BJ (cell line): ENCODE measurements at places on chromosomes 1 and 21.
A peak's percentile ranks its signal among the peaks of the same experiment; 100 is the strongest.

DNA sequence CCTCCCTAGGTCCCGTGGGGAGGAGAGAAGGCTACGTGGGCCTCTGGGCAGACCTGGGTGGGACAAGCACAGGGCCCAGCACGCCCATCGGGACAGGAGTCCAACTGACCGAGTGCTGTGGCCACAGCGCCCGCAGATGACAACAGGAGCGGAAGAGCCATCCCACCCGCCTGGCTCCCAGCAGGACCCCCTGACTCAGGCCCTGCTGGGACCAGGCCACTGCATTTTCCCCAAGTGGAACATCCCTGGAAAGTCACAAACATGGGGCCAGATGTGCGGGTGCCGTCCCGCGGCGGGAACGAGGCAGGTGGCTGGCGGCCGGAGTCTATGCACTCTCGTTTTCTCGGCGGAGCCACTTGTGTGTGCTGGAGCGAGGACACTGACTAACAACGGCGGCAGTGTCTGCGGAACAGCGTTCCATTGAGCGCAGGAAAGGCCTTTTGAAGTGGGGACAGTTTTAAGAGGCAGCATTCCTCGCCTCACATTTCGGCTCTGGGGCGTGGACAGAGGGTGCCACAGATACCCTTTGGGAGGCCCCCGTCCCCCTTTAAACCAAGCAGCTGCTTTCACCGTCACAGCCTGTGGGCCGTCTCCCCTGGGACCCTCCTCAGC is 93.7 kb upstream of the ARHGEF16 start:
- no peak for DNase-seq

DNA sequence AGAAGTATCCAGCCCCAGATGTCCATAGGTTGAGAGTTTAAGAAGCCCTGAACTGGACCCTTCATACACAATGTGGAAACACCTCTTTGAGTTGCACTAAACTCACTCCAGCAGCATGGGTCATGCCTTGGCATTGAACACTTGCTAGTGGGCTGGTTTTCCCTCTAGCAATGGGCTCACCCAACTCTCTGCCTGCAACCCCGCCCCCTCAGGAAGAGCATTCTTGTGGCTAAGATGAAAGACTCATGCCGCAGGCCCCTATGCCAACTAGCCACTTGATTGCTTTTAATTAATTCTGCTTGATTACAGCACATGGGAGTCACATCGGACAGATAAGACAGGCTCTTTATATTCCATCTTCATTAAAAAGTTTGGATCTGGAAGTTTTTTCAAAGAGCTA is 136.5 kb upstream of the GJB5 start:
- no peak for DNase-seq

- DNase-seq: no peak
Observed at GRCh38 chr1:74571891-74572290, 59.5 kb upstream of the LRRC53 start.

- DNase-seq: no peak
Observed at GRCh38 chr1:156503698-156504437, 3.3 kb upstream of the MEF2D start.

- no peak for DNase-seq
Observed at GRCh38 chr1:164891615-164892014, 332.6 kb downstream of the PBX1 start.

DNA sequence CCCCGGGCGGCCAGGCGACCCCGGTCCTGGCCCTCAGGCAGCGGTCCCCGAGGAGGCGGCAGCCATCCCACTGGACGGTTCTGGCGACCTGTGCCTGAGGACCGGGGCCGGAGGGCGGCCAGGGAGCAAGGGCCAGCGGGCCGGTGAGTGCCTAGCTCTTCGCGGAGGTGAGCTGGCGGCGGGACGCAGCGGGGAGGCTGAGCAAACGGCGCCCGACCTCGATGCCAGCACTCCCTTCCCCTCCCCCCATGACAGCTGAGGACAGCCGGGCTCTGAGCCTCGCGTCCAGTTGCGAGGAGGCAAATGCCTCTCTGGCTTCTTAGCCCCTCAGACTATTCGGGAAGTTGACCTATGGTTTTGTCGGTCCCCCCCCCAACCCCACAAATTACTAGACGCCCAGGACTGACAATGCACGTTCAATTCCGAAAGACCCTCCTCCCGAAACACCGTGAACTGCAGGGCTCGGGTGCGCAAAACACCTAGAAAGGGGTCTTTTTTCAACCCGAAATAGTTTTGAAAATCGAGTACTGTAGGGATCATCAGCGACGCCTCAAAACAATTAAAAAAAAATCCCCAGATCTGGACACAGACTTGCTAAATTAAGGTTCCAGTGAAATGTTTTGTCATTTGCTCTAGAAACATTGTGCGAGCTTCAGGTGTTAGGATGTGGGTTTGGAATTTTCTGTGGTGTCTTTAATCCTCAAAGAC is 8.3 kb downstream of the CDKN2C start:
- no peak for DNase-seq

DNA sequence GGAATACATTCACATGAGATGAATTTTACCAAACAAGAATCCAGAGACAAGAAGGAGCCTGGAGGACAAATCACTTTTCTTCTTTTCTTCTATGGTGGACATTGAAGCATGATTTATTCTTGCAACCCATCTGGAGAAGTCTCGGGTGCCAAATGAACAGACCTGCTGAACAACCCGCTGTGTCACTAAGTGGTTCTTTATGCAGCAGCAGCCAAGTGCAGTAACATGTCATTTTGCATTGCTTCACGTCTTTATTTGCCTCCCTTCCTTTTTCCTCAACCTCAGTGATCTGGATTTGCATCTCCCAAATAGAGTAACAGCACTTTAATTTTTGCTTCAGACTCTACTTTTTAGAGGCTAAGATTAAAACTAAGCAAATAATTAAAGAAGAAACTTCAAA is 50.0 kb upstream of the TENT5C start:
- DNase-seq: no peak

GRCh38 chr1:119266386-119266785 is 102.2 kb upstream of the HAO2 start:
- no peak for DNase-seq

GRCh38 chr21:42578761-42579415 is 65.2 kb downstream of the SLC37A1 start:
- no peak for DNase-seq

GRCh38 chr1:239963856-239964255 is 127.8 kb upstream of the FMN2 start:
- no peak for DNase-seq

GRCh38 chr1:201090541-201090940 is 21.7 kb downstream of the CACNA1S start:
- DNase-seq: no peak

GRCh38 chr1:241962153-241962552 is 4.6 kb downstream of the BECN2 start:
- no peak for DNase-seq

DNA sequence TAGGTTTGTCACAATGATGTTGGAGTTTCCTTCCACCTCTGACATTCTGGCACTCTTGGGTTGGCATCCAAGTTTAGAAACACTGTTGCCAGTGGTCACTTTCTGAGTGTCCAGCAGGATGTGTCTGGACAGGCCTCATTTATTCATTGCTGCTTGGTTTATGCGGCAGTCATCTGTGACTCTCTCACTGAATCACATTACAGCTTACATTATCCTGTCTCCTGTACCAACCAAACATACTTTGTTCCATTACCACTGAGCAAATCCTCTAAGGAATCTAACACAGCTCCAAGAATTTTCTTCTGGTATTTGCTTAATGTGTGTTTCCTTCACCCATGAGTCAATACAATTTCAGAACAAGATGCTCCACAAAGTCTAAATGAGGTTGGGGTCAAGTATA is 19.9 kb downstream of the SGIP1 start:
- peak; percentile 39 for DNase-seq

GRCh38 chr1:87926921-87927320 is 598.2 kb downstream of the LMO4 start:
- DNase-seq: no peak

DNA sequence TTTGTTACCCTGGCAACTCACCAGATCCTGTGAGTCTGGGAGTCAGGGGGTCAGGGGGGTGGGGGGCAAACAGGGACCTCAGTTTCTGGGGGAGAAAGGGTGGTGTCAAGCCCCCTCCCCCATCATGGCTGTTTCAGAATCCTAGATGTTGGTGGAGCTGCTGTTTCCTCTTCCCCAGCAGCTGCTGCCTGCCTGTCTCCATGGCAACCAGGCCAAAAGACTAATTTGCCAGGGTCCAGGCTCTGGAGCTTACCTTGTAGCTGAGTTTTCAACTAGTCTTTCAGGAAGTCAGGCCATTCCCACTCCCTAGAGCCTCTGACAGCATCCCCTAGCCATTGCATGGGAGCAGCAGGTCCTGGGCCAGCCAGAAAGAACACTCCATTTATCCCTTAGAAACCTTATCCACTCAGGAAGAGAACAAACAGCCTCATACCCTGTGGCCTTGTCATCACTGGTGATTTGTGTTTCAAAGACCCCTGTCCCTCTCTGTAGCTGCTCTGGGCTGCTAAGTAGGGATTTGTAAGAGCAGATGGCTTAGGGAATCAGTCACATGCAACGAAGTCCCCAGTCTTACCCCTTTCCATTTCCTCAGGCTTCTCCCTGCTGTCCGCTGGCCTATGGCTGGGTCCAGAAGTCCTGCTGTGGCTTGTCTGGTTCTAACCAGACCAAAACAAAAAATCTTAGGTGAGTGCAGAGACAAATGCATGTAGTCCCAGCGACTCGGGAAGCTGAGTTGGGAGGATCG is 21.5 kb upstream of the STMN1 start:
- DNase-seq: no peak

DNA sequence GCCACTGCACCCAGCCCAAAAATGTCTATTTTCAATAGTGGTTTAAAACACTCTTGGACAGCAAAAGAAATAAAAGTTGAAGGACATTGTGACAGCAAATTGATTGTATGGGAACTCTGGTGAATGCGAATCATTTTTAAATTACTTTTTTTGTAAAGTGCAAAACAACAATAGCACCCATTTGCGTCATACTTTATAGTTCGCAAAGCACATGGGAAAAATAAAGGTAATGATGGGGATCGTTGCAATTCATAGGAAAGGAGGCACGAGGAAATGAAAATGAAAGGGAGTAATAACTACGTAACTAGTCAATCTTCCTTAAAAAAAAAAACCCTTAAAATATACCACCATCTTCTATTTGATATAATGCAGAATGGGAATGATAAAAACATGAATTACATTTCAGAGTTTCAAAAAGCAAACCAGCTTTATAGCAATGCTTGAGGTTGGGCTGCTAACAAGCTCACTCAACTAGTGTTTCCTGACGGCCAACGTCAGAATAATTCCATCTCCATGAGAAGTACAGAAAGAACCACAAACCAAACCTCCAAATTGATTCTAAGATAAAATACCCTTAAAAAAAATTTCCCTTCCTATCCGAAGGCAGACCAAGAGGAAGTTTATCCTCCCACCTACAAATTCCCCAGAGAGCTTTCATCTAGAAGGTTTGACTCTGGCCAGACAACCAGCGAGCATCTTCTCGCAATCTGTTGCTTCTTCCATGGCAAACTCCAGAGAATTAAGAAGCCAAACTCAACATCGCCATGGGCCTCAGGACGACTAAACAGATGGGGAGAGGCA is at the start of gene EDARADD:
TSS of gene EDARADD (plus strand) at position 606 of the 801 bp plus-strand sequence. CDS start at position 765, 159 bp downstream.
- DNase-seq: no peak

DNA sequence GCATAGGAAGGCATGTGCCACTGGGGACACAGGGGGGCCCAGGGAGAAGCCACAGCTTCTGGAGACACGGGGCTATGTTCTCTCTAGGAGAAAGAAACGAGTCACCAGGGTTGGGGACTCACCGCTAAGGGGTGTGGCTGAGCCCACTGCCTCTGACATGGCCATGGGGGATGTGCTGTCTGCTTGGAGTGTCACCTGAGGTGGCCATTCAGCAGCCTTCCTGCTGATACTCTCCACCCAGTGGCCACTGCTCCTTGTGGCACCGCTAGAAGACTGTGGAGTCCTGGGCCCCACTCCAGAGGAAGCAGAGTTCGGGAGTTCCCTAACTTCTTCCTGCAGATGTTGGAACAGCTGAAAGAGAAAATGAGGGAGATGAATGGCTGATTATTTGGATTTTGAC is 91.2 kb upstream of the SLC45A1 start:
- no peak for DNase-seq

DNA sequence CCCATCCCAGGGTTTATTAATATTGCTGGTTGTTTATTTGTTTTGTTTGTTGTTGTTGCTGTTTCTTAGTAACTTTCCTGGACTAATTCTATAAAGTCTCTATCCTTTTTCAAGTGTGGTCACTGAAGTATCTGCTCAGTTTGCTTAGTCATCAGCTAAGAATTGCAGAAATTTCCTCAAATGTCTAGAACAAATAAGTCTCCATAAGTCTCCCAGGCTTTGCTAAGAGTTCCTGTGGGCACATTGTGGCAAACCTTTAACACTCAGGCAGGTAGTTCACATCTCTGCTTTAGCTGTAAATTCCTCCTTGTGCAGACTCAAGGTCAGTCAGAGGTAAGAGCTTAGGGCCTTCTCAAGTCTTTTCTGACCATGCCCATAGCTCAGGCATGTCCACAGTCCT is 38.9 kb upstream of the C1orf185 start:
- peak; percentile 94 for DNase-seq

DNA sequence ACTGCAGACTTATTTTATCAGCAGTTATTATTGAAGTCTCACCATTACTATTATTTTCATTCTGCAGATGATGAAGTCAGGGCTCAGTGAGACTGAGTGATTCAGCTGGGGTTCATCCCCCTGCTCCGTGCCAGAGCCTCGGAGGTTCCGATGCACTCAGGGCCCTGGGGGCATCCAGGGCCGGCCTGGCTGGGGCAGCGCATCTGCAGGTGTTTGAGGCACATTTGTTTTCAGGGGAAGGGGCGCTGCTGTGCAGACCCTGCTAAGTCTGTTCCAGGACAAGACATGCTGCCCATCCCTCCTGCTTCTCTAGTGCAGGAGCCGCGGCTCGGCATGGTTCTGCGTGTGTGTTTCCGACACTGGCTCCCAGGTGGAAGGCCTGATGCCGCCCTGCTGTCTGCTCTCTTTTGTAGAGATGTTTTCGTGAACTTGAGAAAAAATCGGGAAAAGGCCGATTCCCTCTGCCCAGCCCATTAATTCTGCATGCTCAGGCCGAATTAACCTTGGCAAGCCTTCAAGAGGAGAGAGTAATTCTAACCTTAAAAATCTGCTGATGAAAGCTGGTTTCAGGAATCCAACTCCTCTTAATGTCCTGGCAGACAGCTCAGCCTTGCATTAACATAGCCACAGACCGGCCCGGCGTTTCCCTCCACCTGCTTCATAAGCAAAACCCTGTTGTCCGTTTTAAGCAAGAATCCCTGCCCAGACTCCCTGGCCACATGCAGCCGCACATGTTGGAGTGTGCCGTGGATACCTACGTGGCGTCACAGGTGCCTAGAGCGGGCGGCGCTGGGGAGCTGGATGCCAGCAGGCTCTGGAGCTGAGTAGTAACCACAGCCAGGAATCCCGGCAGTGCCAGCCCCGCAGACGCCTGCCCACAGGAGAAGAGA is 316.0 kb upstream of the VAMP3 start:
- no peak for DNase-seq

DNA sequence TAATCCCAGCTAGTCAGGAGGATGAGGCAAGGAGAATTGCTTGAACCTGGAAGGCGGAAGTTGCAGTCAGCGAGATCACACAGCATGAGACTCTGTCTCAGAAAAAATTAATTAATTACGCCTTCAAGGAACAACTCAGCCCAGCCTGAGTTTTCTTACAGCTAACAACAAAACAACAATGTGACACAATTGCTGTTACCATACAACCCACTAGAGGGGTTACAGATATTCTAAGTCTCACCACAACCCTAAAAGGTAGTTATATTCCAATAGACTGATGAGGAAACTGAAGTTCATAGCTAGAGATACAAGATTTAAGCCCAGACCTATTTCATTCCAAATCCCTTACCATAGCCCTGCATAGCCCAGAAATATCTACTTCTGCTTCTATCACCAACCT is 2.9 kb upstream of the LRRC8C start:
- no peak for DNase-seq
